ENCODE measurements at places on chromosomes 1 and 21. TPM values are rescaled to one million over a fixed set of nuclear protein-coding genes. Genes with fewer than 3 reads are reported as not detected.

DNA sequence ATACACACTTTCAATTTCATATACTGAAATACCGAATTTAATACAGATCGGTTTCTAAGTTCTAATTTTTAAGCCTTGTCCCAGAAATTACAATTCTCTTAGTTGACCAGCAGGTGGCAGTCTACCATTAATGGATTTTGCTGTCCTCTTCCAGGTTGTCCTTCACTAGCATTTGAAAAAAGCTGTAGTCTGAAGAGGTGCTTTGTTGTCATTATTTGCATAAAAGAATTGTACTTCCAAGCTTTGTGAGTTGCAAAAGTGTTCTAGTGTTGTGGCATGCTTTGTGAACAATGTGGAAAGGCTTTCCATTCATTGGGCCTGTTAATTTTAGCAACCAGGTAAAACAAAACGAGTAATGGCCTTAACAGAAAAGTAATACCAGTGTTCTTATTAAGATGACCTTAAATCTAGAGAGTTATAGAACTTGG, 193.6 kb downstream of the RPS6KC1 start:
- H3K27me3 ChIP-seq, result no peaks in the 10 kb centered on the region
- H3K36me3 ChIP-seq, result no peaks in the 10 kb centered on the region
- H3K4me3 ChIP-seq, result no peak overlapping the region
- H3K4me1 ChIP-seq, result peaks cover 15% of the 10 kb centered on the region
- H3K27ac ChIP-seq, result peak overlapping the region; percentile 50

DNA sequence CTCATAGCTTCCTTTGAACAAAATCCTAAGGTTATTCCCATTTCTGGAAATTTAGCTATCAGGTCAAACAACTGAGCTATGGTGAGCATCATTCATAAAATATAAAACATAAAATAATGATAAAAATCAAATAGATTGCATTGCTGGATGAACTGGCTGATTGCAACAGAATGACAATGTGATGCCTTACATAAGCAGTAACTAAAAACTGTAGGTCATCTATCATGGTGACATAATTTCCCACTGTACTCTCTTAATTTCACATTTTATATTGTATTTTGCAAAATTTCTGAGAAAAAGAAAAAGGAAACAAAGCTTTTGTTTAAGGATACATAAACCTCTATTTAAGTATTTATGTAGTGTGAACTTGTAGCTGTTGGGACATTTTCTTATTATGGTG, 4.6 kb downstream of the PTGER3 start:
- no peak overlapping the region for H3K27ac ChIP-seq
- DNase-seq, result no peak
- H3K4me1 ChIP-seq, result no peaks in the 10 kb centered on the region
- no peak overlapping the region for H3K4me3 ChIP-seq
- H3K27me3 ChIP-seq, result no peaks in the 10 kb centered on the region

- no peak for DNase-seq
- H3K27ac ChIP-seq, result no peak overlapping the region
- H3K36me3 ChIP-seq, result no peaks in the 10 kb centered on the region
- H3K4me1 ChIP-seq, result no peaks in the 10 kb centered on the region
Observed at GRCh38 chr1:222346955-222347354, 200.9 kb downstream of the HHIPL2 start.

DNA sequence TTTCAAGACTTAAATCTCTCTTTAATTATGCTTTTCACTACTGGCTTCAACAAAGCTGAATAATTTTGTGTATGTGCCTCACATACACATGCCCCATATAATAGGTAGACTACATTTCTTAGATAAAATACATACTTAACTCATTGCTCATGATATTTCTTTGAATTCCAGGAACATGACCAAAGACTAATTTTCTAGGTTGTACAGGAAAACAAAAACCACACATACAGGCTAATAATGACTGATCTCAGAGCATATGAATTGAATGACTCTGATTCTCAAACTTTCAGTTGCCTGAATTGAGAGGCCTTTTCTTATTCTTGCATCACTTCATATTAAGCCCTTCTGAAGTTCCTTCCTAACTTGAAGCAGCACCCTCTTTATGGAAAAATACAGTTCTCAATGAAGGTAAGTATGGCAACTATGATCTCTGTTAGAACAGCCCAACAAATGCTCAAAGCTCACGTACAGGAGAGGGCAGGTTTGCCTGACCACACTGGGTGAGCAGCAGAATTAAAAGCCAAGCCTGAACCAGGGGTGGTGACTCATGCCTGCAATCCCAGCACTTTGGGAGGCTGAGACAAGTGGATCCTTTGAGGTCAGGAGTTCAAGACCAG, 22.6 kb upstream of the UAP1 start:
- no peaks in the 10 kb centered on the region for H3K4me1 ChIP-seq
- H3K27ac ChIP-seq, result no peak overlapping the region
- no peaks in the 10 kb centered on the region for H3K27me3 ChIP-seq
- H3K36me3 ChIP-seq, result no peaks in the 10 kb centered on the region
- H3K4me3 ChIP-seq, result no peak overlapping the region
- DNase-seq, result no peak

- no peak overlapping the region for H3K4me3 ChIP-seq
- no peak for DNase-seq
- H3K27ac ChIP-seq, result no peak overlapping the region
- H3K36me3 ChIP-seq, result no peaks in the 10 kb centered on the region
- no peaks in the 10 kb centered on the region for H3K4me1 ChIP-seq
Observed at GRCh38 chr1:241235256-241235897, 121.6 kb downstream of the RGS7 start.

GRCh38 chr1:179871940-179872339, 5.7 kb downstream of the TOR1AIP2 start:
- H3K36me3 ChIP-seq, result peaks cover 3% of the 10 kb centered on the region
- H3K4me3 ChIP-seq, result no peak overlapping the region
- DNase-seq, result no peak
- peaks cover 36% of the 10 kb centered on the region for H3K4me1 ChIP-seq

GRCh38 chr1:81702903-81703302, 97.8 kb upstream of the ADGRL2 start:
- no peak for DNase-seq
- H3K27ac ChIP-seq, result no peak overlapping the region
- peaks cover 12% of the 10 kb centered on the region for H3K4me1 ChIP-seq
- H3K36me3 ChIP-seq, result no peaks in the 10 kb centered on the region
- no peak overlapping the region for H3K4me3 ChIP-seq

GRCh38 chr1:92968138-92969032, 7.1 kb upstream of the DIPK1A start:
- peaks cover 11% of the 10 kb centered on the region for H3K4me1 ChIP-seq
- peak; percentile 30 for DNase-seq
- H3K36me3 ChIP-seq, result no peaks in the 10 kb centered on the region

ATP5IF1 gene
- 130 TPM for total RNA-seq

LORICRIN gene
- not detected for total RNA-seq
